ENCODE measurements at places on chromosomes 13 and 19.

GRCh38 chr19:39188960-39189359 lies 7.8 kb upstream of the NCCRP1 start:
- DNase-seq: no peak

DNA sequence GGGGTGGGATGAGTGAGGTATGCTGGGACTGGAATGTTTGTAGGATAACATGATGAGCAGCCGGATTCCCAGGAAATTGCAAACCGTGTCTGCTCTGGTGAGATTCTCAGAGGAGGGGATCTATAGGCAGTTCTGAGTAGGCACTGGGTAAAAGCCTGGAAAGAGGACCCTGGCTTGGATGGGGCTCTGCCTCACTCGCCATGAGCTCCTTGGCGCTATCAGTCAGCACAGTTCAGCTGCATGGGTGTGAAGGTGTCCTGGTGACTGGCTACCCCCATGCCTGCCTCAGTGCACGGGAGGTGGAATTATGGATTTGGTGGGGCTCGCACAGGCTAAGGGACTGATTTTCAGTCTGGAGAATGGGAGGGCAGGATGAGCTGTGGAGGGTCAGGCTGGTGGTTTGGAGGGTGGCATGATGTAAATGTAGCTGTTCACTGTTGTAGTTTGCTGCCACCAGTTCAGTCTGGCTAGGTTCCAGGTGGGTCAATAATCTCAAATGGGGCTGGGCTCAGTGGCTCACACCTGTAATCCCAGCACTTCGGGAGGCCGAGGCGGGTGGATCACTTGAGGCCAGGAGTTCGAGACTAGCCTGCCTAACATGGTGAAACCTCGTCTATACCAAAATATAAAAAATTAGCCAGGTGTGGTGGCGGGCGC lies 9.2 kb upstream of the ZNF627 start:
- DNase-seq: no peak

GRCh38 chr13:20126541-20127261 lies 34.2 kb downstream of the GJA3 start:
- DNase-seq: no peak

DNA sequence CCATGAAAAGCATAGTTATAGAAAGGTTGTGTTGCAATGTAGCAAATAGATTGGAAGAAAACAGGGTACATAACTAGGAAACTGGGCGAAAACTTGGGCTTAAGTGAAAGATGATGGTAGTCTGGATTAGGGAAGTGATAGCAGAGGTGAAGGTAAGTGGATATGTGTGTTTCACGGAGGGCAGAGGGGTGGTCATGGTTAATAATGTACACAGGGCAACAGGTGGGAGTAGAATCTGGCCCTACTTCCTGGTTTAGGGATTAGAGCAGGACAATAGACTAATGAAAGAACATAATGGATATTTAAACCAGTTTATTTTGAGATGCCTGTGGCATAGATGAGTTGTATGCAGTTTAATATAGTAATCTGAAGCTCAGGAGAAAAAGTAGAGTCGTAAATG lies 257.3 kb upstream of the SPRY2 start:
- no peak for DNase-seq

GRCh38 chr13:92804926-92805325 lies 421.7 kb upstream of the GPC6 start:
- DNase-seq: no peak

DNA sequence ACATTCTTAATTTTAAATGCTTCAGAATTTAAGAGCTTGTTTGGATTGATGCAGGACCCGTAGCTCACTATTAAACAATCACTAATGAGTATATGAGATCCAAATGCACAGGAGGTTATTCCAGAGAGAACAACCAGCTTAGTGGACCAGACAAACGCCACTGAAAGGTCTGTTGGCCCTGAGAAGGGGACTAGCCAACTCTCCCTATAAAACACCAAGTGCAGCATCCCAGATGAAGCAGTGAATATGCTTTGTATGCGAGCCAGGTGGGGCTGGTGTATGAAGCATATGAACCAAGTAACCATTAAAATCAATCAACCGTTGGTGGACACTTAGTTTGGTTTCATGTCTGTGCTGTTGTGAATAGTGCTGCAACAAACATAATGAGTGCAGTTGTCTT lies 9.8 kb upstream of the LILRB1 start:
- DNase-seq: no peak

- no peak for DNase-seq
Measured at GRCh38 chr19:34932494-34932893, 5.8 kb downstream of the ZNF30 start.

- no peak for DNase-seq
Measured at GRCh38 chr13:50189450-50189849, 174.2 kb downstream of the KCNRG start.
